ENCODE measurements at places on chromosomes 16 and 17.

DNA sequence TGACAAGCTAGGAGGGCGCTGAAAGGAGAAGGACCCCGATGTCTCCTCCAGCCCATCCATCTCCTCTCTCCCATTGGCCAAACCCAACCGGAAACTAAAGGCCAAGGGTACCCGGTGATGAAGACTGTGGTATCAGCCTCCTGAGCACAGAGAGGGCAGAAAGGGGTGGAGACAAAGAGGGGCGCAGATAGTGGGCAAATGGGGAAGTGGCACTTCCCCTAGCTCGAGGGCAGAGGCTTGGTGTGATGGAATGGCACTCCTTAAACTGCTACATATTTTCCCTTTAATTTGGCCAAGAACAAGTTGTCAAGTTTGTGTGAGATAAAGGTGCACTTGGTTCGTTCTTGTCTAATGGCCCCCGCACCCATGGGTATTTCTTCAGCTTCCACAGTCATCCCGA is 27.8 kb downstream of the IL4R start:
- DNase-seq = no peak

- no peak for DNase-seq
Observed at GRCh38 chr17:45883063-45883462, 11.3 kb upstream of the MAPT start.

DNA sequence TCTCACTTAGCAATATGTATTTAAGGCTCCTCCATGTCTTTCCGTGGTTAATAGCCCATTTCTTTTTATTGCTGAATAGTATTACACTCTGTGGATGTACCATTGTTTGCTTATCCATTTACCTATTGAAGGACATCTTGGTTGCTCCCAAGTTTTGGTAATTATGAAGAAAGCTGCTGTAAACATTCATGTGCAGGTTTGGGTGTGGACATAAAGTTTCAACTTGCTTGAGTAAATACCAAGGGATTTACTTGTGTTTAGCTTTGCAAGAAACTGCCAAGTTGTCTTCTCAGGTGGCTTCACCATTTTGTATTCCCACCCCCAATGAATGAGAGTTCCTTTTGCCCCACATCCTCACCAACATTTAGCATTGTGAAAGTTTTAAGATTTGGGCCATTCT is 9.5 kb downstream of the LRRC36 start:
- no peak for DNase-seq

- DNase-seq = no peak
Observed at GRCh38 chr17:80461528-80462160, 14.8 kb downstream of the NPTX1 start.

DNA sequence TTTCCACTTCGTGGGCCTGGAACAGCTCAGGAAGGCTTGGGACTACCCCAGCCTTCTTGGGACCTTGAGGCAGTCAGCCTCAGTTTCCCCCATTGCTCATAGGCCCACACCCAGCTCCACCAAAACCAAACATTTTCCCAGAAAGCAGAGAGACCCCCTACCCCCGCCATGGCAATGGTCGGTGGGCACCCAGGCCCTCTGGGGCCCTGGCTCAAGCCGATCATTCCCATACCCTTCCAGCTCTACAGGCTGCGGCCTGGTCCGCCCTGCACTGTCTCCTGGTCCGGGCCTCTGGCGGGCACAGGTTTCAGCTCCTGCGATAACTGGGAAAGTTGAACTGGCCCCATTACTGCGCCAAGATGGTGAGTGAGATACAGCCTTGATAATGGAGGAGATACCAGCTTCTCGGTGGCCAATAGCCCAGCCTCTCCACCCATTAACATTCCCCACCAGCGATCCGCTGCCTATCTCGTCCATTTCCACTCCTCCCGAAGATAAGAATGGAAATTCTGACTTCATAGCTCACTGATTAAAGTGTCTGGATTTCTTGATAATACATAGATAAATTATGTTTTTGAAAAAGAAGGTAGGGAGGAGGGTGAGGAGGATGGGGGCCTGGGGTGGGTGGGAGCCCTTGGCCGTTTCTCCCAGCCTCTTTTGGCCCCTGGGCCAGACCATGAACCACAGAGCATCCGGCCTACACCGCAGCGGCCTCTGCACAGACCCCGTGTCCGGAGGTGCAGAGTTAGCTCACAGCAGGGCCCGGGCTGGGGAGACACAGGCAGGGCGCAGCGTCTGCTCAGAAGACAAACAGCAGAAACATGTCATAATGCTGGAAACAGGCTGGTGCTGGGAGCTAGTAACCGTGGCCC is 11.6 kb downstream of the ZFPM1 start:
- DNase-seq = no peak

GRCh38 chr17:43456661-43457361 is 27.0 kb upstream of the DHX8 start:
- DNase-seq = no peak

GRCh38 chr16:76197900-76198299 is 79.3 kb upstream of the CNTNAP4 start:
- no peak for DNase-seq

- peak; percentile 60 for DNase-seq
Observed at GRCh38 chr16:3431779-3432219, 11.5 kb downstream of the ZNF597 start.

DNA sequence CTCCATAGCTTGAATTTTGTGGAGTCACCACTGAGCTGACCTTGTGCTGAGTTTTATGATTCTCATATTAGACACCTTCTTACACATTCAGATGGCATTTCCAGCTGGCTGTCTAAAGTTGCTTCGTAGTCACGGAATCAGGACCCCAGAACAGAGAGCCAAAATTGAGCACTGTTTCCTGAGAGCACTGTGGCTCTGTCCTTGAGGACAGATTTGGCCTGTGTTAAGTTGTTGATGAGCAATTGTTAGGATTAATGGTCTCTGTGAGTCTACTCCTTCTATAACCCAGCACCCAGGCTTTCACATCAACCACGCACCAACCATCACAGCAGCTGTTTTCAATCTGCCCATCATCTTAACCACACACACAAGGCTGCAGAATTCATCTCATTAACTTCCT is 277.5 kb upstream of the HSBP1 start:
- DNase-seq = no peak

DNA sequence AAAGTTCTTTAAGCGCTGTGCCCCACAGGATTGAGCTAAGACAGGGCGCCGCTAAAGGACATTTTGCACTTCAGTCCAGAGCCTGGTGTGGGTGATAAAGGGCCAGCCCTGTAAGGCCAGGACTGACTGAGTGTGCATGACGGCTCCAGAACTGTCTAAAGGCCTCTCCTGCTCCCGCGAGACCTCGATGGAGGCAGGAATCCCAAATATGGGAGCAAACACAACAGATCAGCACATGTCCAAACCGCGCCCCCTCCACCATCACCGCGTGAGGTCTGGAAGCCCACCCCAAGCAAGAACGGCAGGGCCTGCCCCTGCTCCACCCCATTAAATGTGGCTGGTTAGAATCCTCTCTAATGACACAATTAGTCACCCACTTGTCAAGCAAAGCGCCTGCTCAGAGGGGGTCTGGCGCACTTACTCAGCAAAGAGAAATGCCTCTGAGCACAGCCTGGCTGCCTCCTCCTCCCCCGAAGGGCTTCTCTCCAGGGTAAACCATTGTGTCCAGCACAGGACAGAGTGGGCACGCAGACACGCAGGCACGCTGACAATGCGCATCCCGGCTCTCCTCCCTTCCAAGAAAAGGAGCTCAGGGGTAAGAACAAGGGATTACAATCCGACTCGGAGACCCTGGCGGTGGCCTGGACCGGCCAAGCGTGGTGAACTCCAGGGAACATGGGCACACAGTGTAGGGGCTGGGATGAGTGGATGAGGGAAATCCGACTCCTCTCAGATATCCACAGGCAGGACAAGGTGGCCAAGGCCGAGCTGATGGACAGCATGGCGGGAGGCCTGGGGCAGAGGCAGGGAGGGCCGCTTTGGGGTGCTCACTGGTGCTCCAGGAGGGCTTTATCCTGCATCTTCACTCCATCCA is 1.5 kb downstream of the MXRA7 start:
- no peak for DNase-seq

- no peak for DNase-seq
Observed at GRCh38 chr16:11880007-11880406, 28.7 kb upstream of the RSL1D1 start.

- DNase-seq = peak; percentile 36
Observed at GRCh38 chr17:2192367-2193057, 111.1 kb downstream of the SMG6 start.

GRCh38 chr17:66711401-66711800 is 123.5 kb upstream of the CACNG5 start:
- no peak for DNase-seq

- DNase-seq = no peak
Observed at GRCh38 chr17:39926588-39927100, 757 bp downstream of the ORMDL3 start.

DNA sequence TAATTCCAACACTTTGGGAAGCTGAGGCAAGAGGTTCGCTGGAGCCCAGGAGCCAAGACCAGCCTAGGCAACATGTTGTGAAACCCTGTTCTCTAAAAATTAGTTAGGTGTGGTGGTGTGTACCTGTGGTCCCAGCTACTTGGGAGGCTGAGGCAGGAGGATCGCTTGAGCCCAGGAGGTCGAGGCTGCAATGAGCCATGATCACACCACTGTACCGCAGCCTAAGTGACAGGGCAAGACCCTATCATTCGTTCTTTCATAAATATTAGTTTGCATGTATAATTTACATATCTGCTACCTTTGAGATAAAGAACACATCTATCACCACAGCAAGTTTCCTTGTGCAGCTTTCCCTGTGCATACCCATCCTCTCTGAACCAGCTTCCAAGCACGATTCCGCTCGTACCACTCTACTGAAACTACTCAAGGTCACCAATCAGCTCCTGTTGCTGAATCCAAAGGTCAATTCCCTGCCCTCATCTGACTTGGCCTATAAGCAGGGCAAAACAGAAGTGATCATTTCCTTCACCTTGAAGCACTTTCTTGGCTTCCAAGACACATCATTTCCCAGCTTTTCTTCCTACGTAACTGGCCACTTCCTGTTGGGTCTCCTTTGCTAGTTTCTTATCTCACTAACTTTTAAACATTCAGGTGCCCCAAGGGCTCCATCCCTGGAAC is 49.1 kb downstream of the GRB2 start:
- no peak for DNase-seq

DNA sequence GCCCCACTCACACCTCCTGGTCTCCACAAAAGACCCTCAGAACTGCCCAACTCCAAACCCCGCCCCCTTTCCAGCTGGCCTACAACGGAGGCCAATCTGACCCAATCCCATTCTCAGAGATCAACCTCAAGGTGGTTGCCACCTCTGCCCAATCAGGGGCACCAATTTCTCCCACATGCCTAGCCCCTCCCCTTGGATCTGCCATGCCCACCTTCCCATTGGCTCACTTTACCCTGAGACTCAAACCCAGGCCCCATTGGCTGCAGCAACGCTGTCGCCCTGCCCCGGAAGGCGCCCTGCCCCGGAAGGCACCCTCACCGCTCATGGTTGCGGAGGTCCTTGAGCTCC is 10.6 kb downstream of the ZNF668 start:
- DNase-seq = no peak

DNA sequence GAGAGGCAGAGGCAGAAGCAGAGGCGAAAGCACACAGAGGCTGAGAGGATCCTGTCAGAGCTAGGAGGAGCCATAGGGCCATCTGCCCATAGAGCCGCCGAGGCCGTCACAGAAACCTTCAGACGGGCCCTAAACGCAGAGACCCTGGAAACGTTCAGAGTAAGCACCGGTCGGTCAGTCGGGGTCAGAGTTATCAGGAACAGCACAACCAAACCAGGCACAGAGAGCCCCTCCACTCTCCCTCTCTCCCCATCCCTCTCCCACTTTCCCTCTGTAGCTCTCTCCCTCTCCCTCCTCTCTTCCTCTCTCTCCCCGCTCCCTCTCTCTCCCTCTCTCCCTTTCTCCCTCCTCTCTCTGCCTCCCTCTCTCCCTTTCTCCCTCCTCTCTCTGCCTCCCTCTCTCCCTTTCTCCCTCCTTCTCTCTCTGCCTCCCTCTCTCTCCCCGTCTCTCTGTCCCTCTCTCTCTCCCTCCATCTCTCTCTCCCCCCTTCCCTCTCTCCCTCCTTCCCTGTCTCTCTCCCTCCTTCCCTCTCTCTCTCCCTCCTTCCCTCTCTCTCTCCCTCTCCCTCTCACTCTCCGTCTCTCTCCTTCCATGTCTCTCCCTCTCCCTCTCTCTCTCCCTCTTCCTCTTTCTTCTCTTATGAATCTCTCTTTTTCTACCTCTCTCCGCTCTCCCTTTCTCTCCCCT is 138.9 kb downstream of the C16orf95 start:
- no peak for DNase-seq

DNA sequence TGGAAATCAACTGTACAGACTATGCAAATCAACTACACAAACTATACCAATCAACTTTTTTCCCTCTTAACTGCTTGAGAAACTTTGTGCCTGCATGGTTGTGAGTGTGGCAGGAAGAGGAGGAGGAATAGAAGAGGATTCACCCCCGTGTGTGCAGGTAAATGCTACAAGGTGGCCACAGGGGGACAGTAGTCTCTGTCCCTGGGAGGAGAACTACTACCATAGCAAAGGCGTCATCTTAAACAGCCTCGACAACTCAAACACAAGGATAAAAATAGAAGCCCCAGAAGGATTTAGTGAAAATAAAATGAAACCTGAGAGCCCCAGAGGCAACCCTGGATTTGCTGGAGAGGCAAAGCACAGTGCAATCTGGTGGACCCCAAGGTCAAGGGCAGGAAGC is 199.5 kb upstream of the DYNLRB2 start:
- no peak for DNase-seq

DNA sequence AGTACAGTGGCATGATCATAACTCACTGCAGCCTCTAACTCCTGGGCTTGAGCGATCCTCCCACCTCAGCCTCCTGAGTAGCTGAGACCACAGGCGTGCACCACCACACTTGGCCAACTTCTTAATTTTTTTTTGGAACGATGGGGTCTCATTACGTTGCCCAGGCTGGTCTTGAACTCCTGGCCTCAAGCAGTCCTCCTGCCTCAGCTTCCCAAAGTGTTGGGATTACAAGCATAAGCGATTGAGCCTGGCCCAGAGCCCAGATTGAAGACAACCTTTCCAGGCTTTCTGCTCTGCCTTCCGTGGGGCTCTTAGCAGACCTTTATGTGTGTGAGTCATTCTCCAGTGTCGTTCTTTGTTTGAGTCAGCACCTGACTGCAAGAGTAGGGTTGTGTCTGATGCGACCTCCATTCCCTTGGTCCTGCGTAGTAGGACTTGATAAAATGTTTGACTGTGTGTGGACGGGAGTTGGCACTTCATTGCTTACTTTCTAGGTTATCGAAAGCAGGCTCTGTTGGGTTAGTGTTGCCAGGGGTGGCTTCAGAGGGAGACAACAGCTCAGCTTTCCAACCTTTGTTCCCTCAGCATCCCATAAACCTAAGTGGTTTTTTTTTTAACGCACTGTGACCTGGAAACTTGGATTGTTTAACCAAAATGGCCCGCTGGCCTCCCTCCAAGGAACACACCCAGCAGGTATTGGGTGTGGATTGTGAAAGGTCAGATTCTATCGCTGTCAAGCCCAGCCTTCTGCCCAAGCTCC is 26.4 kb downstream of the EEF2K start:
- DNase-seq = peak; percentile 7
